Bronchus fibroblast of lung (primary cell): ENCODE measurements at places on chromosomes 2 and 18. TPM values are rescaled to one million over a fixed set of nuclear protein-coding genes. Genes with fewer than 3 reads are reported as not detected.

The TGOLN2 gene
- 50.2 and 55.0 TPM in 2 replicates for total RNA-seq

The RAD51AP2 gene
- under 0.01 TPM in 1 of 2 replicates, not detected in the other for total RNA-seq

The DSG4 gene
- not detected in 2 replicates for total RNA-seq

The NT5C1B gene
- total RNA-seq = not detected in 2 replicates

The LRRC30 gene
- not detected in 2 replicates for total RNA-seq
